ENCODE measurements at places on chromosomes 12 and 14. TPM values are rescaled to one million over a fixed set of nuclear protein-coding genes. Genes with fewer than 3 reads are reported as not detected.

The PZP gene
- total RNA-seq: 0.97 TPM

The SRSF9 gene
- total RNA-seq: 355 TPM

The KLRD1 gene
- 0.30 TPM for total RNA-seq

The TNFRSF1A gene
- 36.5 TPM for total RNA-seq

The FLRT2 gene
- total RNA-seq: 3.3 TPM

The AMDHD1 gene
- not detected for total RNA-seq

The ANKRD33 gene
- 0.32 TPM for total RNA-seq

The CYP27B1 gene
- total RNA-seq: 0.65 TPM

The RPL10L gene
- total RNA-seq: not detected

The CMKLR1 gene
- total RNA-seq: not detected

The TMTC3 gene
- total RNA-seq: 35.1 TPM

The KRT78 gene
- total RNA-seq: not detected

The CMA1 gene
- not detected for total RNA-seq

The TAS2R30 gene
- total RNA-seq: 4.9 TPM

The C14orf39 gene
- not detected for total RNA-seq

The OR4K13 gene
- total RNA-seq: not detected

The LIN7A gene
- total RNA-seq: 1.8 TPM

The DCTN2 gene
- 91.9 TPM for total RNA-seq

The CHGA gene
- total RNA-seq: not detected

The CIROP gene
- total RNA-seq: not detected

The NRIP2 gene
- total RNA-seq: not detected

The CHST11 gene
- 7.8 TPM for total RNA-seq

The SLCO1C1 gene
- total RNA-seq: 0.46 TPM

The TRIM9 gene
- total RNA-seq: not detected

The TSPAN19 gene
- not detected for total RNA-seq

The TBX3 gene
- 0.97 TPM for total RNA-seq

The SRGAP1 gene
- 4.0 TPM for total RNA-seq

The SMOC1 gene
- not detected for total RNA-seq

The MIA2 gene
- 14.3 TPM for total RNA-seq

The GALNT9 gene
- 0.76 TPM for total RNA-seq

The SMCO2 gene
- total RNA-seq: not detected

The GRIN2B gene
- not detected for total RNA-seq

The HOXC6 gene
- not detected for total RNA-seq

The C14orf180 gene
- total RNA-seq: not detected

The SBNO1 gene
- 23.4 TPM for total RNA-seq

Data from epithelial cell of umbilical artery (primary cell).